ENCODE measurements at places on chromosomes 16 and 17. TPM values are rescaled to one million over a fixed set of nuclear protein-coding genes. Genes with fewer than 3 reads are reported as not detected.

EPX gene
- total RNA-seq: not detected

TNFAIP1 gene
- total RNA-seq: 26.9 TPM

ZP2 gene
- total RNA-seq: not detected

IL34 gene
- total RNA-seq: 0.23 TPM

CCL1 gene
- total RNA-seq: not detected

ZACN gene
- total RNA-seq: not detected

STH gene
- not detected for total RNA-seq

ABCC6 gene
- 0.09 TPM for total RNA-seq

SSTR5 gene
- total RNA-seq: not detected

TMEM235 gene
- not detected for total RNA-seq

ASB16 gene
- total RNA-seq: not detected

BAHCC1 gene
- total RNA-seq: 7.0 TPM

TEX19 gene
- not detected for total RNA-seq

TRAPPC1 gene
- 54.7 TPM for total RNA-seq

ABCC1 gene
- total RNA-seq: 17.2 TPM

ZNF200 gene
- 6.1 TPM for total RNA-seq

PRRT2 gene
- 0.82 TPM for total RNA-seq

FA2H gene
- total RNA-seq: not detected

HBA1 gene
- 1.9 TPM for total RNA-seq

TMC6 gene
- 4.4 TPM for total RNA-seq

CTRB1 gene
- total RNA-seq: not detected

GP1BA gene
- not detected for total RNA-seq

PERCC1 gene
- total RNA-seq: not detected

PITPNM3 gene
- 4.9 TPM for total RNA-seq

ATP2A1 gene
- 0.17 TPM for total RNA-seq

MYADML2 gene
- not detected for total RNA-seq

GNG13 gene
- not detected for total RNA-seq

KRTAP3-1 gene
- not detected for total RNA-seq

SCO1 gene
- total RNA-seq: 25.4 TPM

KRTAP1-1 gene
- total RNA-seq: not detected

TBC1D3 gene
- total RNA-seq: not detected

ERI2 gene
- 4.9 TPM for total RNA-seq

SMIM22 gene
- not detected for total RNA-seq

ARL2BP gene
- 84.8 TPM for total RNA-seq

CACNG5 gene
- total RNA-seq: not detected

UTS2R gene
- 0.26 TPM for total RNA-seq

UMOD gene
- total RNA-seq: not detected

HCRT gene
- total RNA-seq: not detected

TOP3A gene
- 21.4 TPM for total RNA-seq

ASIC2 gene
- total RNA-seq: not detected

CES3 gene
- total RNA-seq: not detected

WFDC1 gene
- 2.5 TPM for total RNA-seq

ITGB3 gene
- 3.7 TPM for total RNA-seq

UBE2I gene
- 34.5 TPM for total RNA-seq

NME2 gene
- 918 TPM for total RNA-seq

TBC1D3I gene
- total RNA-seq: not detected

All from pericardium fibroblast (primary cell).